ENCODE measurements at places on chromosomes 3 and 15.

DNA sequence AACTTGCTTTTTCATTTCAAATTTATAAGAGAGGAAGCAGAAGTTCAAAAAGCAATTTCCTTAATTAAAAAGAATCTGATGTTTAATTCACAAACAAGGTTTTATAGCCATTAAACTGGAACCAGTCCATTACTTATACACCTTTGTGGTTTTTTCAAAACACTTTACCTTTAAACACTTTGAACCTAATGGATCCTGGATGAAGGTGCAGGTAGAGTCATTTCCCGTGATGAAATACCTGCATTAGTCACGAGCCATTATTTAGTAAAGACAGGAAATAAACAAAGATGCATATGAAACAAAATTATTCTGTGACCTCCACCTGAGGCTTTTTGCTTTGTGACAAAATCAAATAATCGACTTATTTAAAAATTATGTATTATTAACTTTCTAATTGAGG, 341.7 kb upstream of the UBE2E2 start:
- DNase-seq: no peak

DNA sequence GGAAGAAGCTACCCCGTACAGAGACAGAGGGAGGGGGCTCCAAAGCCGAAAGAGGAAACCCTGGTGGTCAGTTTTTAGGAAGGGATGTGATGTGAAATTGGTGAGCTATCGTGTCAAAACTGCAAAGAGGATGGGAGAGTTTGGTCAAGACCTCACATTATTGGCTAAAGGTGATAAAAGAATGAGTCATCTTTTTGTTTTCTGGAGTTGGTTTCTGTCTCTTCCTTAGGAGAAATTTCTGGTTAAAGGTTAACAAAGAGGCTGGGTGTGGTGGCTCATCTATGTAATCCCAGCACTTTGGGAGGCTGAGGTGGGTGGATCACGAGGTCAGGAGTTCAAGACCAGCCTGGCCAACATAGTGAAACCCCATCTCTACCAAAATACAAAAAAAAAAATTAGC, 217.8 kb upstream of the CBLB start:
- DNase-seq: no peak

GRCh38 chr3:153171256-153171655, 9.2 kb downstream of the RAP2B start:
- DNase-seq: no peak

DNA sequence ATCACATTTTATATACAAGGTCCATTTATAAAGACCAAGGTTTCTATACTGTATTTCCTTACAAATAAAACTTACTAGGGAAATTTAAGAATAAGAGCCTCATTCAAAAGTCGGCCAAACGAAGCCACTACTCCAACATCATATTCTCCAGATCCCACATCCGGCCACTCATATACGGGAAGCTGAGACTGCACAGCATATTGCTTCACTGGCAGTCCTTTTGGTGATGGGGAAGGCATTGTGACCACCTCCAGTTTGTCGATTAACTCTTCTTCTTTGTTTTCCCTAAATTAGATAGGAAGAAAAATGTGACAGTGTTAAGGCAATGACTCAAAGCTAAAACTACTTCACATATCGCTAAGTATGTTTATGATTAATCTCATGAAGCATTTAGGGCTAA, 2.7 kb downstream of the MTFMT start:
- no peak for DNase-seq

GRCh38 chr3:169044331-169045113, 619.0 kb downstream of the MECOM start:
- DNase-seq: peak; percentile 77

DNA sequence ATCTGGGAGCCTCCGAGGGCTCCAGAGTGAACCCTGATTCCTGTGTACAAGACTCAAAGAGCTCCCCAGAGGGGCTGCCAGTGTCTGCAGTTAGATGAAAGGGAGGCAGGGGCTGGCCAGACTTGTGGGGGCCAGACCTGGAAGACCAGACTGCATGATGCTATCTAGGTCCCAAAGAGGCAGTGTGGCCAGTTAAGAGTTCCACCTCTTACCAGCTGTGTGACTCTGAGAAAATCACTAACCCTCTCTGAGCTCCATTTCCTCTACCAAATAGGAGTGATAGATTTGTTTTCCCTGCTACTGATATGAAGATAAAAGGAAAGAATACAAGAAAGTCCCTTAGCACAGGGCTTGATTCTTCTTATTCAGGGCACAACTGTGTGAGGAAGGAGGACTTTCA, 29.0 kb downstream of the ACSBG1 start:
- DNase-seq: no peak
